Right renal cortex interstitium (tissue), 3 donors: ENCODE measurements at places on chromosomes 12 and 14. TPM values are rescaled to one million over a fixed set of nuclear protein-coding genes. Genes with fewer than 3 reads are reported as not detected.

- DNase-seq, result no peak
Measured at GRCh38 chr12:55906056-55906455, 21.6 kb downstream of the PYM1 start.

The PDE6H gene
- not detected for polyA plus RNA-seq

The KTN1 gene
- 218 TPM for polyA plus RNA-seq

- no peak for DNase-seq
Measured at GRCh38 chr12:102955926-102956737, 1.3 kb upstream of the ASCL1 start.

DNA sequence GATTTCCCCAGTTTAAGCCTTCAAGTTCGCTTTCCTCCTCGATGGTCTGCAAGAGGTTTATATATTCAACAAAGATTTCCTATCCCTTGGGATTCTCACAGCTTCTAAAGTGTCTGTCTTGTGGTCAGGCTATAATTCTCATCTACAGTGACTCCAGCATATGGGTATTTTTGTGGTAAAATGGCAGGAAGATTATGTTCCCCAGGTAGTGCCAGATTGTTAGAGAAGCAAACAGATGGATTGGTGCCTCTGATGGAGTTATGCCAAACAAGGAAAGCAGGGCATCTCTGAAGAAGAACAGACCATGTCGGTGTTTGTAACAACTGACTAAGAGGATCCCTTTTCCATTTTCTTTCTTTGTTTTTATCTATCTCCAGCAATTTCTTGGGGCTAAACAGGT lies 5.5 kb upstream of the CCDC175 start:
- no peak for DNase-seq

DNA sequence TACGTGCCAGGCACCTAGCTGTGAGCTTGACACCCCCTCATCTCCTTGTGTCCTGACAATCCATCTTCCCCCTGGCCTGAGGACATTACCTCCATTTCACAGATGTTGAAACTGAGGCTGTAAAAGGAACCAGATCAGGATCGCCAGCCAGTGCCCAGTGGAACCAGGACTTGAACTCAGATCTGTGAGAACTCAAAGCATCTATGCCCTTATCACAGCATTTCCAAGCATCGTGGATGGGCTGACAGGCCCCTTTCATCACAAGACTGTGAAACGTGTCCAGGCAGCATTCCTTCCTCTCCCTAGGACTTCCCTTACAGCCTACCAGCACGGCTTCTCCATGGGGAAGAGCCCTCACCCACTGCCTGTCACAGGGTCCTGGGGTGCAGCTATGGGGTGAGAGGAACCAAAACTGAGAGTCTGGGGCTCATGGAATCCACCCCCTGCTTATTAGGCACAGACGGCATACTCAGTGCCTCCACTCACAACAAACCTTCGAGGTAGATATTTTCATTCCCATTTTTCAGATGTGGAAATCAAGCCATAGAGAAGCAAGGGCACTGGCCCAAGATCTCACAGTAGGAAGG lies 26.9 kb downstream of the CMKLR1 start:
- DNase-seq, result no peak

DNA sequence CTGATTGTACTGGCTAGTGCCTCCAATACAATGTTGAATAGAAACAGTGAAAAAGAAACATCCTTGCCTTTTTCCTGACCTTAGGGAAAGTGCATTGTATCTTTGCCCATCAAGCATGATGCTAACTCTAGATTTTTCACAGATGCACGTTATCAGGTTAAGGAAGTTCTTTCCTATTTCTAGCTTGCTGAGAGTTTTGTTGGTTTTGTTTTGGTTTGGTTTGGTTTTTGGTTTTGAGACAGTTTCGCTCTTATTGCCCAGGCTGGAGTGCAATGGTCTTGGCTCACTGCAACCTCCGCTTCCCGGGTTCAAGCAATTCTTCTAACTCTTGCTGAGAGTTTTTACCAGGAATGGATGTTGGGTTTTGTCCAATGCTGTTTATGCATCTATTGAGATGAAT lies 89.0 kb downstream of the BRMS1L start:
- DNase-seq, result no peak

The TAS2R30 gene
- 0.21 TPM for polyA plus RNA-seq

The MIP gene
- polyA plus RNA-seq, result 0.18 TPM

The RPL10L gene
- polyA plus RNA-seq, result not detected

DNA sequence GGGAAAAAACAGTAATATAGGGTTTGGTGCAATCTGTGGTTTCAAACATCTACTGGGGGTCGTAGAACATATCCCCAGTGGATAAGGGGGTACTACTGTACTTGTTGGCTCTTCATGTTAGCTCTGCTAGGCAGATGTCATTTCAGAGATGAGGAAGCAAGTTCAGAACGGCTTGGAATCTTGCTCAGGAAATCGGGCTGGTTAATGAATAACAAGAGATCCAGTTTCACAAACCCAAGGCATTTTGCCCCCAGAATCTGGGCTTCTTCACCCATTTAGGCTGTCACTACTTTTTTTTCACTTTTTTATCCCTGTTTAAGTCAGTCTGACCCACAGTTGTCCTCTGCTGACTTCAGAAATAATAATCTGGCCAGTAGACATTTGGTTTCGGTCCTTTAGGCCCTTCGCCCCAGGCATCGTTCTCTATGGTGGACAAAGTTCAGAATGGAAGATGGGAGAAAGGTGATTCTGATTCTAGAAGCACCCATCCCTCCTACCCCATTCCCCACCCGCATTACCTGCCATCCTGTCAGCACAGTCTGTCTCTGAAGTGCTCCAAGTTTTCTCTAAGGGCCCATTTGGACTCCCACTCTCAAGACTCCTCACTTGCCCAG lies 4.5 kb downstream of the SUOX start:
- DNase-seq, result no peak

DNA sequence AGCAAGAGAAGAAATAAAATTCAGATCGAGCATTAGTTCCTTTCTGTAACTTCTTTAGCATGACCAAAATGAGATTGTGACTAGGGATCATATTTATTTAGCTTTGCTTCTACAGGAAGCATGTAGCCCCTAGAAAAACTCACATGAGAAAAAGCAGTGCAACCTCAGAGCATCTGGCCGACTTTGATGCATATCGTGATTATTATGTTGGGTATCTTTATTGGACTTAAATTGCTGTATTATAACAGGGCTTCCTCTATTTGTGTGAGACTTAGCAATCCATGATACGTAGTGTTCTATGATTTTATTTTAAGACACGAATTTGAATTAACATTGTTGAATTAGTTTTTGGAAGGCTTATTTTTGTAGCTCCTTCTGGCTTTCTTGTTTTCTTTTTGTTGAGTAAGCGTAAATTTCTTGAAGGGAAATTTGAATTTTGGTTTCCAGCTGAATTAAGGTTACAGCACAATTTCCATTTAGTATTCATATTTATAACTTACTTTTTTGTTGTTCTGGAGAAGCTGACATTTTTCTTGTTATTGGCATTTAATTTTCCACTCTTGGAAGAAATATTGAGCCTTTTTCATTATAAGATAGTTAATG lies 33.9 kb downstream of the WASHC4 start:
- no peak for DNase-seq

- no peak for DNase-seq
Measured at GRCh38 chr12:109606320-109607028, 32.9 kb downstream of the MVK start.
